Caco-2 (cell line): ENCODE measurements at places on chromosomes 12 and 14. TPM values are rescaled to one million over a fixed set of nuclear protein-coding genes. Genes with fewer than 3 reads are reported as not detected.
A peak's percentile ranks its signal among the peaks of the same experiment; 100 is the strongest.

DNA sequence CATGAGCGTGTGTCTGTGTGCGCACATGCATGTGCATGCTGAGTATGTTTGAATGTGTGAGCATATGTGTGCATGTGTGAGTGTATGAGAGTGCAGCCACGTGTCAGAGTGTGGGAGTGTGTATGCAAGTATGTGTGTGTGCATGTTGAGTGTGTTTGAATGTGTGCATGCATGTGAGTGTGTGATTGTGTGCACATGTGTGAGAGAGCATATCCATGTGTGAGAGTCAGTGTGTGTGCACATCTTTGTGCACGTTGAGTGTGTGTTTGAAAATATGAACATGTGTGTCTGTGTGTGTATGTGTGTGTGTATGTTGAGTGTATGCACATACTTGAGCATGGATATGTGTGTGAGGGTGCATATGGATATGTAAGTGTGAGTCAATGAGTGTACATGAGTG lies 730.8 kb downstream of the VRK1 start:
- no peak overlapping the region for H3K27ac ChIP-seq
- H3K36me3 ChIP-seq, result no peaks in the 10 kb centered on the region
- H3K4me3 ChIP-seq, result no peak overlapping the region
- no peaks in the 10 kb centered on the region for H3K27me3 ChIP-seq

DNA sequence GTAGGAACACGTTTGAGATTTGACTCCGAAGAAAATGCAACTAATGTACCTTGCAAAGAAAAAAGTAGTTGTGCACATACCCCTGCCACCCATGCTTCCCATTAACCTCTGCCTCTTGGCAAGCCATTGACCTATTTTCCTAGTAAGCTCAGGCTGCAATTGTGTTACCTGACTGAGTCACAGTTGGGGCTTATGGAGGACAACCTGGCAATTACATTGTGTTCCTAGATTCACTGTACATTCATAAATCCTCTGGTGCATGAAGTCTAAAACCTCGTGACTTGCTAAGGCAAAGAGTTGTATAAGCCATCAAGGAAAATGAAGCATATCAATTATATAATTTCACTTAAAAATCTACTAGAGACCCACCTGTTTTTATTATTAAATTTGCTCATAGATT lies 62.0 kb upstream of the DUSP6 start:
- peaks cover 18% of the 10 kb centered on the region for H3K4me1 ChIP-seq
- no peaks in the 10 kb centered on the region for H3K36me3 ChIP-seq
- H3K4me3 ChIP-seq, result no peak overlapping the region
- DNase-seq, result no peak

- H3K4me3 ChIP-seq, result no peak overlapping the region
- no peaks in the 10 kb centered on the region for H3K4me1 ChIP-seq
- H3K36me3 ChIP-seq, result no peaks in the 10 kb centered on the region
These were observed 313.1 kb upstream of the GARIN6 start for GRCh38 chr12:99334285-99335056.

- H3K36me3 ChIP-seq, result no peaks in the 10 kb centered on the region; the same call in 1 of the 2 replicates
- no peak for DNase-seq
- peaks cover 16% of the 10 kb centered on the region for H3K4me1 ChIP-seq
- no peaks in the 10 kb centered on the region for H3K27me3 ChIP-seq
- H3K27ac ChIP-seq, result no peak overlapping the region
- no peak overlapping the region for H3K4me3 ChIP-seq
These were observed 13.8 kb downstream of the CD9 start for GRCh38 chr12:6213969-6214368.

GRCh38 chr14:23643533-23644194 lies 7.5 kb downstream of the DHRS2 start:
- no peaks in the 10 kb centered on the region; the same call in 1 of the 2 replicates for H3K27me3 ChIP-seq
- DNase-seq, result no peak
- no peaks in the 10 kb centered on the region for H3K36me3 ChIP-seq
- no peak overlapping the region for H3K4me3 ChIP-seq
- no peaks in the 10 kb centered on the region for H3K4me1 ChIP-seq

- no peak overlapping the region for H3K4me3 ChIP-seq
- no peaks in the 10 kb centered on the region for H3K4me1 ChIP-seq
- DNase-seq, result no peak
- H3K27me3 ChIP-seq, result no peaks in the 10 kb centered on the region
- no peaks in the 10 kb centered on the region for H3K36me3 ChIP-seq
These were observed 28.5 kb downstream of the CDKN1B start for GRCh38 chr12:12745576-12746211.

DNA sequence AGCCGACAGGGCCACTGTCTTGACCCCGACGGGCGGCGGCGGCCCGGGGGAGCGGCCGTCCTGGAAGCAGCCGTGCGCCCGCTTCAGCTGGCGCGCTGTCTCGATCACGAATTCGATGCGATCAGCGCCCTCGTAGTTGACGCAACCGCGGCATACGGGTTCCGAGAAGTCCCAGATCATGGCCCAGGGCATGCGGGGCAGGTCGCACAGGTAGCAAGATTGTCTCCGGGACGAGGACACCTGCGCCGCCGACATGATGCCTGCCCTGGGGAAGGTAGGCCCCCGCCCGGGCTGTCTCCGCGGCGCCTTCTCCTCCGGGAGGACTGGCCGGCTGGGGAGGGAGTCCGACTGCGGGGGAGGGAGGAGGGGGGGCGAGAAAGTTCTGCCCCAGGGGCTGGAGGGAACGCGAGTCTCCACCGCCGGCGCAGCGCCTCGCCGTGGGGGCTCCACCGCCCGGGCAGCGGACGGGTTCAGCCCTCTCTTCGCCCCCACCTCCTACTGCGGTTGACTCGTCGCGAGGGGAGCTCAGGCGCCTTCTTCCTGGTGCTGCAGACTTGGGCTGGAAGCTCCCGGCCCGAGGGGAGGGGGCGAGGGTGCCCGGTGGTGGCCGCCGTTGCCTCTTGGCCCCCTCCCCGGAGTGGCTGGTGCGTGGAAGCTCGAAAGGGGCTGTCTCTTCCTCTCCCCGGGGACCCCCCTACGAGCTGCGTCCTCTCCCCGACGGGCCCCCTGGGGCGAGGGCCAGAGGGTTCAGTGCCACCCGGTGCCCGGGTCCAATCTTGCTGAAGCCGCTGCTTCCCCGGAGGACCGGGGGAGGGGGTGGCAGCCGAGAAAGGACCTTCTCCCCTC lies 747 bp downstream of the IRF2BPL start:
- H3K4me1 ChIP-seq, result peaks cover 57% of the 10 kb centered on the region
- H3K27me3 ChIP-seq, result no peaks in the 10 kb centered on the region
- peak; percentile 71 for DNase-seq
- no peaks in the 10 kb centered on the region for H3K36me3 ChIP-seq
- H3K27ac ChIP-seq, result peak overlapping the region; percentile 92

GRCh38 chr14:52879958-52880357 lies 70.9 kb downstream of the FERMT2 start:
- no peak for DNase-seq
- no peaks in the 10 kb centered on the region for H3K27me3 ChIP-seq
- no peak overlapping the region for H3K27ac ChIP-seq
- no peak overlapping the region for H3K4me3 ChIP-seq
- no peaks in the 10 kb centered on the region for H3K36me3 ChIP-seq

DNA sequence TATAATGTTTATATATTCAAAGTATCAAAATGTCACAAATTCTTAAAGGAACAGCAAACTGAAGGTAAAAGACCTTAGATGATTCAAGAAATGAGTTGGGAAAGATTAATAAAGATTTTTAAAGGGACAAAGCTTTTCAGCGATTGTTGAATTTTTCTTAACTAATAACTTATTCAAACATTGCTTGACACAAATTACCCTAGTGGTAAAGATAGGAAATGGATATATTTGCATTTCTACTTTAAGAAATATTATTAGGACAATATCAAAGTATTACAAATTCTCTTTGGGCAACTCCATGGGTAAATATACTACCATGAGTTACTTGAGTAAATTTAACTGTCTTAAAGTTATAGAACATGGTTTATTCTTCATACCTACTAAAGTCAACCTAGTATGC lies 266.0 kb upstream of the GARIN2 start:
- no peak overlapping the region for H3K27ac ChIP-seq
- no peak overlapping the region for H3K4me3 ChIP-seq
- H3K36me3 ChIP-seq, result no peaks in the 10 kb centered on the region; the same call in 1 of the 2 replicates
- no peak for DNase-seq
- peaks cover 13% of the 10 kb centered on the region for H3K4me1 ChIP-seq
- H3K27me3 ChIP-seq, result no peaks in the 10 kb centered on the region

- no peaks in the 10 kb centered on the region for H3K27me3 ChIP-seq
- no peak overlapping the region for H3K27ac ChIP-seq
- no peak overlapping the region for H3K4me3 ChIP-seq
- peaks cover 14% of the 10 kb centered on the region for H3K4me1 ChIP-seq
- H3K36me3 ChIP-seq, result no peaks in the 10 kb centered on the region
These were observed 1.1 kb upstream of the HOXC4 start for GRCh38 chr12:54052438-54053002.

DEGS2 gene
- 3.8 and 5.1 TPM in 2 replicates for total RNA-seq

APOF gene
- total RNA-seq, result 0.18 and 0.23 TPM in 2 replicates

FGD6 gene
- 23.5 and 25.1 TPM in 2 replicates for total RNA-seq

EXOC3L4 gene
- total RNA-seq, result 6.3 and 6.7 TPM in 2 replicates
